ENCODE measurements at places on chromosomes 3 and 15.

DNA sequence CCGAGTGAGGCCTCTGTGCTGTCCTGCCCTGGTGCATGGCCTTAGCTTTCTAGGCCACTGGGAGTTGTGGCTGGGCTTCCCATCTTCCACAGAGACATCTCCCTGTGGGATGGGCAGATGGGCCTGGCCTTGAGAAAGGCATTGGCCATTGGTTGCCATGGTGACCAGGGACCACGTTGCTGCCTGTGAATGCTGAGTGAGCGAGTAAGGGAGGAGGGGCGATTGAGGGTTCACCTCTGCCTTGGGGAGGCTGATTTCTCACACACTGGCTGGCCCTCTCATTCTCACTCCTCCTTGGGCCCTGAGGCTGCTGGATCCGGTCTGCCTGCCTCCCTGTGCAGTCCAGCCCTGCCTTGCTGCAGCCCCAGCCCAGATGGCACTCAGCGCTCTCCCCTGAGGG is 26.4 kb upstream of the DOCK3 start:
- DNase-seq = no peak

DNA sequence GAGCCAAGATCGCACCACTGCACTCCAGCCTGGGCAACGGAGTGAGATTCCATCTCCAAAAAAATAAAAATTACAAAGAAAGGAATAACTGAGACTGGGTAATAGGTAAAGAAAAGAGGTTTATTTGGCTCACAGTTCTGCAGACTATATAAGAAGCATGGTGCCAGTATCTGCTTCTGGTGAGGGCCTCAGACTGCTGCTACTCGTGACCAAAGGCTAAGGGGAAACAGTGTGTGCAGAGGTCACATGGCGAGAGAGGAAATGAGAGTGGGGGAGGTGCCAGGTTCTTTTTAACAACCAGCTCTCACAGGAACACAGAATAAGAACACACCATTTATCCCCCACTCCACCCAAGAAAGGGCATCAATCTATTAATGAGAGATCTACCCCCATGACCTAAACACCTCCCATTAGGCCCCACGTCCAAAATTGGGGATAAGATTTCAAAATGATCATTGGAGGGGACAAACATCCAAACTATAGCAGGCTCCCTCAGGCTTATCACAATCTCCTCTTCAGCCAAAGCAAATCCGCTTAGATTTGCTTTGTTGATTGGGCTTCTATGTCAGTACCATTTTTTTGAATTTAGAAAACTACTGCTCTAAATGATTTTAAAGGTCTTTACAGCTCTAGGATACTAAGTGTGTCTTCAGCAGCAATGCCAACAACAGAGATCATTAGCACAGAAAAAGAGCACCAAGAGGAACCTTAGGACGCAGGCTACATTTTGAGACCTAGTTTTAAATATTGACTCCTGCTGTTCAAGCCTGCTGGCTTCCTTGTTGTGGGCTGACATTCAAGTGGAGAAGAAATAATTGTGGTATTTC is 84.2 kb upstream of the TBL1XR1 start:
- DNase-seq = no peak

DNA sequence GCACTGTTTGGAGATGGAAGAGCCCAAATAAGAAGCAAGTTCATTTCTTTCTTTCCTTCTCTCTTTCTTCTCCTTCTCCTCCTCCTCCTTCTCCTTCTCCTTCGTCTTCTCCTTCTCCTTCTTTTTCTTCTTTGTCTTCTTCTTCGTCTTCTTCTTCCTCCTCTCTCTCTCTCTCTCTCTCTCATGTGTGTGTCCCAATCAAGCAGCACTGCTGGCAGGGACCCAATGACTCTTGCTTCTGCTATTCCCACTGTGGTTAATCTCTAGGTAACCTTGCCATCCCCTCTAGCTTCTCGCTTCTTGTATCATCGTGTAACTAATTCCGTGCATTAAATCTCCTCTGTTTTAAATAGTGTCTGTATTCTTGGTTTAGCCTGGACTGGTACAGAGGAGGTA is 26.1 kb upstream of the ZNF280D start:
- DNase-seq = no peak

DNA sequence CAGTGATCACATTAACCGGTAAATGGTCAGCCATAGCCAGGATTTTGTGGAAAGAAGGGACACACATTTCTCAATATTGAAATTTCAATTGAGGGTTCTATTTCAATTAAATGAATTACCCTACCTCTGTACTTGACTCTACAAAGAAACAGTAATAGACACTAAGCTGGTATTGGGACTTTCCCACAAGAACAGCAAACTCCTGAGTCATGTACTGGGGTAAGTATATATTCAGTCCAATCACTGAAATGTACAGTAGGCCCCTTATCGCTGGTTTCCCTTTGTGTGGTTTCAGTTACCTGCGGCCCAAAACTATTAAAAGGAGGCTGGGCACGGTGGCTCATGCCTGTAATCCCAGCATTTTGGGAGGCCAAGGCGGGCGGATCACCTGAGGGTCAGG is 17.6 kb downstream of the ASB14 start:
- DNase-seq = no peak

- no peak for DNase-seq
These were observed 82.5 kb downstream of the NEK11 start for GRCh38 chr3:131109156-131109555.

DNA sequence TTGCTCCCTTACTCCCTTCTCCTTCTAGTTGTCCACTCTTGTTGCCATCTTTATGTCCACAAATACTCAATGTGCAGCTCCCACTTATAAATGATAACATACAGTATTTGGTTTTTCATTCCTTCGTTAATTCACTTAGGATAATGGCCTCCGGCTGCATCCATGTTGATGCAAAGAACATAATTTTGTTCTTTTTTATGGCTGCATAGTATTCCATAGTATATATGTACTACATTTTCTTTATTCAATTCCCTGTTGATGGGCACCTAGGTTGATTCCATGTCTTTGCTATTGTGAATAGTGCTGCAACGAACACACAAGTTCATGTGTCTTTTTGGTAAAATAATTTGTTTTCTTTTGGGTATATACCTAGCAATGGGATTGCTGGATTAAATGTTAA is 21.3 kb upstream of the P3H2 start:
- no peak for DNase-seq

- no peak for DNase-seq
These were observed 8.8 kb downstream of the TMEM40 start for GRCh38 chr3:12750223-12750622.
